ENCODE measurements at places on chromosomes 5 and 9.

DNA sequence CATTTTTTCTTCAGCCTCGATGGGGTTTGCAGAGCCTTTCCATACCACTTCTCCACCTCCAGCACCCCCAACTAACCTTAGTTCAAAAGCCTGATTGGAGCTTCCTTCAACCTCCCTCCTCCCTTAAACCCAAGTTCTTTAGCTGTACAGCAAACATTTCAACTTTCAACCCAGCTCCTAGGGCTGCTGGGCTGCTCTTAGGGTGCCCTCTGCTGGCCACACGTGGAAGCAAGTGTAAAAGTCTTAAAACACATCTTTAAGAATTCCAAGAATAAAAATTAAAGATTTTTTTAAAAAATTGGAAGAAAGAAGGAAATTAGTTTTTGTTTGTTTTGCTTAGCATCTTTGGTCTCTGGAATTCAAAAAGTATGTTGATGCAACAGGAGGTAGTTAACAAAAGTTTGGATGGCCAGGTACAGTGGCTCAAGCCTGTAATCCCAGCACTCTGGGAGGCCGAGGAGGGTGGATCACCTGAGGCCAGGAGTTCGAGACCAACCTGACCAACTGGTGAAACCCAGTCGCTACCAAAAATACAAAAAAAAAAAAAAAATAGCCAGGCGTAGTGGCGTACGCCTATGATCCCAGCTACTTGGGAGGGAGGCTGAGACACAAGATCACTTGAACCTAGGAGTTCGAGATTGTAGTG lies 15.5 kb upstream of the HSD17B3 start:
- peak; percentile 87 for DNase-seq

GRCh38 chr5:90641528-90641927 lies 82.9 kb downstream of the ADGRV1 start:
- DNase-seq, result no peak

DNA sequence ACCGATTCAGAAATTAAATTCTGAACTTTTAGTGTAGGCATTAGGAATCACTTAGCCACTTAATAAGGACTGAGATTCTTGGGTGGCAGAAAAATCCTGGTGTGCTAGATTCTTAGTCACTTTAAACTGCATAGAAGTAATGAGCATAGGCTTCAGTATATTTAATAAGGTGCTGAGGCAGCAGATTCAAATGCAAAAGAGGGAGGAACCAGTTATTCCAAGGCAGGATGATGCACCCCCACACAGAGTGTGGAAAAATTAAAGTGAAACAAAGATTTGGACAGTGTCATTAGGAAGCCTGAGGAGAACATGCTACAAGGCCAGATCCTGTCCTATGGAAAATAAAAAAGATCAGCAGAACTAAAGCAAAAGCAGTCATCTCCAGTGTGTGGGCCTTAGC lies 217.7 kb downstream of the PJA2 start:
- DNase-seq, result no peak

DNA sequence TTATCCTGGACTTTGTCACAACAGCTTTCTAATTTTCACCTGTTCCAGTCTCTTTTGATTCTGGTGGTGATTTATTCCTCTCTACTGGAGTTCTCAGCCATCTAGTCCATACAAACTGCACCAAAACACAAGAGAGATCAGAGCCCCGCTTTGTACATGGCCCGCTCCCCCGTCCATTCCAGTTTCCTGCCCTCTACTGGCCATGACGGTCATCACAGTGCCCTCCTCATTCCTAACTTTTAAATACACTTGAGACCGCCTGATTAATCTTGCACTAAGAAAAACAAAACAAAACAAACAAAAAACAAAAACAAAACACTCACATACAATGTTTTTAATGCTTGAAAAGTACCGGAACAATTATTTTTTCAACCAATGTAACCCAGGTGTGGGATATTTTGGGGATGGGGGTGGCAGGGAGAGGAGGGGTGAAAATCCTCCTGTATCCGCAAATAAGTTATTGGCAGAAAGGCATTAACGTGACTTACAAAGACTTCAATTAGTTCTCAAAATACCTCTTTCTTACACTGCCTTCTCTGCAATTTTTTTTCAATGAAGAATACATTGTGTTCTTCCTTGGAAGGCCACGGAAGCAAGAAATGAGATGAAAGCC lies 84.8 kb upstream of the PAM start:
- DNase-seq, result peak; percentile 6

DNA sequence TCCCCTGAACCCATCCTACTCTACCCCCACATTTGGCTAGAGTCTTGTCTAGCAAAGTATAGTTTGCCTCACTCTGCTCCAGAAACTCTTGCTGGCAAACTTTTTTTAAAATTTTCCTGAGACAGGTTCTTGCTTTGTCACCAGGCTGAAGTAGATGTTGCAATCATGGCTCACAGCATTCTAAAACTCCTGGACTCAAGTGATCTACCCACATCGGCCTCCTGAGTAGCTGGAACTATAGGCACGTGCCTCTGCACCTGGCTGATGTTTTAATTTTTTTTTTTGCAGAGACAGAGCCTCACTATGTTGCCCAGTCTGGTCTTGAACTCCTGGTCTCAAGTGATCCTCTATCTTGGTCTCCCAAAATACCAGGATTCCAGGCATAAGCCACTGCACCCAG lies 175.8 kb upstream of the FBXL17 start:
- DNase-seq, result no peak

DNA sequence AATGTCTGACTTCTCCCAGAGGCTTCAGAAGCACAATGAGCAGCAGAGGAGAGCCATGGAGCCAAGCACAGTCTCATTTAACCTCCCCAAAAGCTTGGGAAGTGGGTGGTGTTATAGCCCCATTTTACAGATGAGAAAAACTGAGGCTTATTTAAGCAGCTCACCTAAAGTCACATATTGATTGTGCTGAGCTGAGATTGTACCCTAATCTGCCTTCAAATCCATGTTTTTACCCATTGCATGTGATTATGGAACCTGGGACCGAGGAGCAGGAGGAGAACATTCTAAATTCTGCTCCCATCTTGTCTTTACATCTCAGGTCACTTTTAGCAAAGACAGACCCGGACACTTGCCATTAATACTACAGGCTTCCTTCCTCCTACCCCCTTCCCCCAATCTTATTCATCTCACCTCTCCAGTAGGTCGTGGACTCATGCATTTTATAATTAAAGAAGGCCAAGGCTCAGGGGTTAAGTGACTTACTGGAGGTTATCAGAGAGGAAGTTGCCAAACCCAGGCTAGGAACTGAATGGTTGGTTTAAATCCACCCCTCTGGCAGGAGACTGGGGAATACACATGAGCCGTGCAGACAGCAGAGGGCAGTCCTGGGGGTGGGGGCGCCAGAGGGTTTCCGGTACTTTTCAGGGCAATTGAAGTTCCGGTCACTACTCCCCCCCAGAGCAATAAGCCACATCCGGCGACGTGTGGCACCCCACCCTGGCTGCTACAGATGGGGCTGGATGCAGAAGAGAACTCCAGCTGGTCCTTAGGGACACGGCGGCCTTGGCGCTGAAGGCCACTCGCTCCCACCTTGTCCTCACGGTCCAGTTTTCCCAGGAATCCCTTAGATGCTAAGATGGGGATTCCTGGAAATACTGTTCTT lies 51.0 kb upstream of the IL17B start:
- peak; percentile 44 for DNase-seq

DNA sequence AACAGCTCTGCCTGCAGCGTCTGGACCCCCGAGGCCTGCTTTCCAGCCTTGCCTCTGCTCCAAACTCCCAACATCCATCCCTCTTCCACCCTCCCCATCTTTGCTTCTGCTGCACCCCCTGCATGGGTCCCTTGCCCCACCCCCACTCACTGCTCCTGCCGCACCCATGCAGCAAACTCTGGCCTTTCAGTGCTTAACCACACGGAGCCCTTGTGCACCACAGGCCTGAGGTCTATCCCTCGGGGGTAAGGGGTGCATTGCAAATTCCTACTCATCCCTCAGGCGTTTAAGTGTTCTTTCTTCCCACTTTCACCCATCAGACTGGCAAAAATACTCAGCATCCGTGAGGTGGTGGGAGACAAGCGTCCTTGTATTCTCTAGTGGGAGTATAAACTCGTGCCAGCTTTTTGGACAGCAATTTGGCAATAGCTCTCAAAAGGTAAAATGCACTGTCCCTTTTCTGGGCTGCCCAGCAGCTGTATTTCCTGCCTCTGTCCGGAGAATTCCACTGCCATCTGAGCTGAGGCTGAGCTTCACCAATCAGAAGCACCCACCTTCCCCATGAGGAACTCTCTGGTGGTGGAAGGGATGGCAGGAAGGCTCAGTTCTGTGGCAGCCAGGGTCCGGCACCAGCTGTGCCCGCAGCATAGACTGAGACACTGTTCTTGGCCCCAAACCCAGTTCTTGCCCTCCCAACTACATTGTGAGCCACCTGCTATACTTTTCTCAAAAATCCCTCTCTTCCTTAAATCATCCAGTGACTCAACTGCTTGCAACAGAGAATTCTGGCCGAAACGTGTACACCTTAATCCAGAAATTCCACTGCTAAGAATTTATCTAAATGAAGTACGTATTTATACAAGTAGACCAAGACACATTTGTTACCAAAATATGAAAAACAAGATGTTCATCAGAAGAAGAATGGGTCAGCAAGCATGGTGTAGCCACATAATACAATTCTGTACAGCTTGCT lies 15.0 kb downstream of the PSMB7 start:
- no peak for DNase-seq

GRCh38 chr5:139205124-139205523 lies 7.0 kb upstream of the SIL1 start:
- DNase-seq, result no peak

DNA sequence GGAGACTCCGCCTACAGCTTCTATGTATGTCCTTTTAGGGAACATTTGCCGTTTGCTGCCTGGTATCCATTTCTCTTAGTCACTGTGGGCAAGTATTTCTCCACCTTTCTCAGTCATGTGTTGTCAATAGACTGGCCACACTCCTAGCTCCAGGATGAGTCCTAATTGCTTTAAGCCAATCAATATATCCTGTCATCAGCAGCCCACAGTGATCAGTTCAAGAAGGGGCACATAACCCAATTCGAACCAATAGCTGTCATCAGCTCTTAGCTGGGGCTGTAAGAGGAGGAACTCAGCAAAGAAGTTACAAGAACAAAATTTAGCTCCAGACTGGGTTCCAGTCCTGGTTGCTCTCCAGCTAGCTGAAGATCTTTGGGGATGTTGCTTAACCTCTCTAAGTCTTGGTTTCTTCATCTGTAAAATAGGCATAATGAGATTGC lies 70.7 kb upstream of the MAN2A1 start:
- DNase-seq, result no peak

GRCh38 chr5:172729588-172729987 lies 41.4 kb downstream of the DUSP1 start:
- DNase-seq, result no peak

DNA sequence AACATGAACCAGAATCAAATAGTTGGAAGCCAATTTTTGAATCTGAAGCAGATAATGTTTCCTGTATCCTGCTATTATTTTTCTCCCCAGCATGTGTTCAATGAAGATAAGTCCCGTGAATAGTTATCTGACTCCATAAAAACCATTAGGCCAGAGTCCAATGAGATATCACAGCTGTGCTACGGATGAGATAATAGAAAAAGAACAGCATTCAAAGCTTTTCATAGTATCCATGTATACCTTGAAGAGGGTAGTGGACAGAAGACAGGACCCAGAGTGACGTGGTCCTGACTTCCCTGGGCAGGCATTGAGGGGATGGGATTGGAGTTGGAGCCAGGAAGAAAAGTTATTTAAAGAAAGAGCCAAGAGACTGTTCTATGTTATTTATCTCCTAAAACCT lies 50.7 kb upstream of the C6 start:
- peak; percentile 51 for DNase-seq

GRCh38 chr9:132878695-132879456 lies at the start of gene SPACA9:
Gene SPACA9, plus strand, starts transcription at chr9:132878898. Its CDS starts 5,050 bp downstream, at chr9:132883948.
- DNase-seq, result peak; percentile 79

GRCh38 chr5:98314292-98314691 lies 459.2 kb upstream of the RGMB start:
- DNase-seq, result no peak
